ENCODE measurements at places on chromosomes 3 and 15. TPM values are rescaled to one million over a fixed set of nuclear protein-coding genes. Genes with fewer than 3 reads are reported as not detected.

The BTD gene
- polyA plus RNA-seq, result 21.4 TPM

The CLDN1 gene
- polyA plus RNA-seq, result 15.8 TPM

The PRICKLE2 gene
- polyA plus RNA-seq, result 22.4 TPM

The OCA2 gene
- 0.30 TPM for polyA plus RNA-seq

The TUBGCP5 gene
- polyA plus RNA-seq, result 11.3 TPM

The RHCG gene
- 0.13 TPM for polyA plus RNA-seq

The ACVR2B gene
- polyA plus RNA-seq, result 1.4 TPM

GRCh38 chr15:39747326-39747725 lies 35.3 kb downstream of the FSIP1 start:
- DNase-seq, result no peak

- DNase-seq, result no peak
Measured at GRCh38 chr3:52399593-52399992, 45.3 kb downstream of the SEMA3G start.

DNA sequence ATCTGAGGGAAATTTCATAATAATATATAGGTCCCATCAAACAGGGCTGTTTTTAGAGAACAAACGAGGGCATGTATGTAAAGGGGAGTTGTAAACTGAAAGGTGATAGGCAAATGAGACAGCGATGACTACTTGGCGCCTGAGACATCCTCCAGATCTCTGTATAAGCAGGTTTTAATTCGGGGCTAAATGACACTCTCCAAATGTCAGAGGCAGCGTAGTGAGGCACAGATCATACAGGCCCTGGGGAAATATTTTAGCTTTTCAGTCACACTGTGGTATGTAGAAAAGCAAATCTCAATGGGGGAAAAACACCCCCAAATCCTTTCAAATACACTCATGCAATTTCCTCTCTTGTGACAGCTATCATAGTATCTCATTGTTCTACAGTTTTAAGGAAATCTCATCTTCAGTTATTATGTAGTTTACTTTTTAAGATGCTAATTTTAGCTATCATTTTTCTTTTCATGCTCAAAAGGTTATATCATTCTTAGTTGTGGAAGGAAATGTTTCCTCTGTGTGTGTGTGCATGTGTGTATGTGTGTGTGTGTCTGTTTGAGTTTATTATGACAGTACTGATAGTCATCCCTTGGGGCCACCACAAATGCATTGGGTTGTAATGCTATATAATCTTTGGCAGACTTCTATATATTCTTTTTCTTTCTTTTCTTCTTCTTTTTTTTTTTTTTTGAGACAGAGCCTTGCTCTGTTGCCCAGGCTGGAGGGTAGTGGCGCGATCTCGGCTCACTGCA lies 1.1 kb downstream of the TPRG1 start:
- DNase-seq, result no peak

- no peak for DNase-seq
Measured at GRCh38 chr15:31361764-31362515, 35.3 kb downstream of the KLF13 start.

DNA sequence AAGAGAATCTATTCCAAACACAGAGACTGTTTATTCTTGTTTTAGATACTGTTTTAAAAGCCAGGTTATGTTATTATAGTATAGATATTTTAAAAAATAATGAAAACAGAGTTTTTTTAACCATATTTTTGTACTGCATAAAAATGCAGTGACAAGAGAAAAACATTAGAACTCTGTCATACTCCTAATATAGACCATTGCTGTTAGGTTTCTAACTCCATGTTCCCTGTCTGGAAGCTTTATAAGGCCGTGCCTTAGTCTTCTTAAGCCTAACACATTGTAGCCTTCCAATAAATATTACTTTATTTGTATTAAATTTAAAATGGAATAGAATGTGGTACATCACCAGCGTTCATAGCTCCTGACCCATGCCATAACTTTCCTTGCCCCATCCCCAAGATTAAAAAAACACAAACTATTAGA lies 53.2 kb downstream of the MBNL1 start:
- no peak for DNase-seq

GRCh38 chr15:52010633-52011595 lies 8.1 kb upstream of the MAPK6 start:
- DNase-seq, result no peak

DNA sequence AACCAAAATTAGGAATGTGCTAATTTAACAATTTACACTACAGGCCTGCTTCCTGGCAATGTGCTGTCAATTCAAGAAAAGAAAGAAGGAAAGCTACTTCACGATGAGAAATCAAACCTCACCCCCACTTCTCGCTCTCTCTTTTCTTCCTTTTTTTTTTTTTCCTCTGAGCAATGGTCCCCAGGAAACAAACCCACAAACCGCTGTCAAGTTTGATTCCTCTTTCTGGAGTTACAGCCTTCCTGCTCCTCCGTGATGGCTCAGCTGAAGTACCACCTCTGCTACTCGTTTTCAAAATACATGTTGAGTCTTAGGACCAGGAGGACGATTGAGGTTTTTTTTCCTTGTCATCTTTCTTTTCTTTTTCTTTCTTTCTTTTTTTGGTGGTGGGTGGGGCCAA lies 3.4 kb upstream of the TRIM71 start:
- no peak for DNase-seq

GRCh38 chr15:29532296-29532695 lies 262.7 kb upstream of the NSMCE3 start:
- no peak for DNase-seq

GRCh38 chr3:66372681-66373350 lies 128.0 kb downstream of the LRIG1 start:
- no peak for DNase-seq

DNA sequence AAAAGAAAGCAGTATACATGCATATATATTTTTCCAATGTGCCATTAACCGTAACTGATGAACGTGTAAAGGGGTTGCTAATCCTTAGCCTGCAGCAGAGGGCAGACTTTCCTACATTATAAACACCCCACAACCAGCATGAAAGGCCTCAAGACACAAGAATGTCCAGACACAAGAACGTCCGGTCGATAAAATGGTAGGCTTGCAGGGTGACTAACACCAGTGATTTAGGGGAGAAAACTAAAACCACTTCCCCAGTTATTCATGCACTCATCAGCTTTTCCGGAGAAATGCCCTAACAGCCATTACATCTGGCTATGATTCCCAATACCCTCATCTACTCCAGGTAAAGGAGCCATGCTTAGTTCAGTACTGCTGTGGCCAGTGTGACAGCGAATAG lies 57.4 kb downstream of the LRTM1 start:
- no peak for DNase-seq

GRCh38 chr3:191484461-191484860 lies 23.5 kb downstream of the PYDC2 start:
- no peak for DNase-seq

- DNase-seq, result no peak
Measured at GRCh38 chr15:71043373-71043772, 71.9 kb upstream of the THSD4 start.

GRCh38 chr3:132342183-132342582 lies 25.0 kb downstream of the ACP3 start:
- DNase-seq, result no peak

- no peak for DNase-seq
Measured at GRCh38 chr3:5725801-5726200, 538.3 kb downstream of the EDEM1 start.

DNA sequence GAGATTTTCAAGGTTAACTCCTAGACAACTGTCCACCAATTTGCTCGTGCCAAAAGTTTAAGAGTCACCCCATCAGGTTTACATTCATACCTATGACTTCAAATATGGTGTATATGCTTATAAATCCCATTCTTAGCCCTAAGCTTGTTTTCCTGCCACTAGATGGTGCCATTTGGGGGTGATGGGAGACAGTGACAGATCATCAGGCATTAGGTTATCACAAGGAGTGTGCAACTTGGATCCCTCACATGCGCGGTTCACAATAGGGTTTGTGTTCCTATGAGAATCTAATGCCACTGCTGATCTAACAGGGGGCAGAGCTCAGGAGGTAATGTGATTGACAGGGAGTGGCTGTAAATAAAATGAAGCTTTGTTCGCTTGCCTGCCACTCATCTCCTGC lies 182.7 kb downstream of the CNTN6 start:
- DNase-seq, result no peak

DNA sequence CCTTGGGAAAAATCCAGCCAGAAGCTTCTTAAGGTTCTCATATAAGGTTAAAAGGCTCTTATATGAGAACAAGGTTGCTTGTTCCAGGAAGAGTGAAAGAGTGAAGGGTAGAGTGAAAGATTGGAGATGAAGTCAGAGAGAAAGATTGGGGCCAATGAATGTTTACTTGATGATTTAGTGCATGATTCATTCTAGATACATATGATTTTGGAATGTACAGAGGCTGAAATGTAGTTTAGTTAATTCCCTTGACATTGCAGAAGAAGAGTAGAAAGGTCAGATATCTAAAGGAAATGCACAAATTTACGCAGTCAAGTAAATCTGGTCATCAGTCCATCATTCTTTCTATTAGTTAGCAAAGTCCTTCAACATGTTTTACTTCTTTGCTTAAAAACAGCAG lies 619.8 kb upstream of the ZNF717 start:
- DNase-seq, result no peak

DNA sequence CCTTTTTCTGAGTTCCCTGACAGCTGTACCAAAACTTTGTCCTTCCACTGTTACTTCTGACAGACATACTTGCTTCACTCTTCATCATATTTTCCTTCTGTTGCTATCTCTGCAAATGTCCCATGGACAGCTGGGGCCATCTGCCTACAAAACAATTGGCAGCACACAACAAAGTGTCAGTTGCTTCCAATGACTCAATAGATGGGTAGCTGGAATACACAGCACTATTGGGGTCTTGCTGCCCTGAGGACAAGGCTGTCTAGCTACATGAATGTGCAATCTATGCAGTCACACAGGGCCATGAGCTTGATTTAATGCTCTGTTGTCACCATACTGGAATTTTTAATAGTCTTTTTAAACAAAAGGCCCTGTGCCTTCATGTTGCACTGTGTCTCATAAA lies 192.8 kb downstream of the DTWD1 start:
- DNase-seq, result no peak

DNA sequence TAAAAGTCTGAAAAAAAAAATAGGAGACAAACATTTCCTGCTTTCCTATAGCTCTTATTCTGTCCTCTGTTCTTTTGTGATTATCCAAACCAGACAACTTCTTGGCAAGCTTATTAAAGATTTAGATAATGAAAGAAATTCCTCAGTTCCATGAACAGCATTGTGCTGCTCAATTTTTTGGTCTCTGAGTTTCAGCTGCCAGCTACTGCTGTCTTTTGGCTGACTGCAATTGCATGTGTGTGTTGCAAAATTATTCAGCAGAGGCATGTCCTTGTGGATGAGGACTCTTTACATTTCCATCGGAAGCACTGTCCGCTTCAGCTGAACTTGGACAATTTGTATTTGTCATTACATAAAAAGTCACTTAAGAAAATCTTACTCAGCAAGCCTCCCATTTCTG lies 397.3 kb upstream of the RASGRP1 start:
- DNase-seq, result no peak

DNA sequence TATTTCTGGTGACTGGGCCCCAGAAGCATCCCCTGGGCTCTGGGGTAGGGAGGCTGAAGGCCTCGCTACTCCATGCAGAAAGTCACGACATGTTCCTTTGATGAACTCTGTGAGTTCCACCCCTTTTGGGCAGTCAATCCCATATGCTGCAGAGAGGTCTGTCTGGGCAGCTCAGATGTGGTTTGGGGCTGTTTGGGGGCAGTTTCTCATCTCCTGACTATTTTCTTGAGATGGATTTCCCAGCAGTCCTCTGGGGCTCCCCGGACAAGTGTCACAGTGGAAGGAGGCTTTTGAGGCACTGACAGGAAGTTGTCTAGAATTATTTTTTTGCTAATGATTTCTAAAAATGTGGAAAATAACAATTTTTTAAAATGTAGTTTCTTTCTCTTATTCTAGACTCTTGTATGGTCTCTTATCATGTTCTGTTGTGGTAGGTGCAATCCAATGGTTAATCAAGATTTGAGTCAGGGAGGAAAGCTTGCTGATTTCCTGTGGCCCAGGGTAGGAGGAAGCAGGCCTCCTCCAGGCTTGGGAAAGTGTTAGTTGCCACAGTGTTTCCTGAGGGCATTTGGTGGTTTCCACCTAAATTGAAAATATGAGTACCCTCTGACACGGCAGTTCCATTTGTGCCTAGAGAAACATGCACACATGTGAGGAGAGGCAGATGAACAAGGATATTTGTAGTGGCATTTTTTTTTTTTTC lies 19.9 kb upstream of the TATDN2 start:
- DNase-seq, result no peak

DNA sequence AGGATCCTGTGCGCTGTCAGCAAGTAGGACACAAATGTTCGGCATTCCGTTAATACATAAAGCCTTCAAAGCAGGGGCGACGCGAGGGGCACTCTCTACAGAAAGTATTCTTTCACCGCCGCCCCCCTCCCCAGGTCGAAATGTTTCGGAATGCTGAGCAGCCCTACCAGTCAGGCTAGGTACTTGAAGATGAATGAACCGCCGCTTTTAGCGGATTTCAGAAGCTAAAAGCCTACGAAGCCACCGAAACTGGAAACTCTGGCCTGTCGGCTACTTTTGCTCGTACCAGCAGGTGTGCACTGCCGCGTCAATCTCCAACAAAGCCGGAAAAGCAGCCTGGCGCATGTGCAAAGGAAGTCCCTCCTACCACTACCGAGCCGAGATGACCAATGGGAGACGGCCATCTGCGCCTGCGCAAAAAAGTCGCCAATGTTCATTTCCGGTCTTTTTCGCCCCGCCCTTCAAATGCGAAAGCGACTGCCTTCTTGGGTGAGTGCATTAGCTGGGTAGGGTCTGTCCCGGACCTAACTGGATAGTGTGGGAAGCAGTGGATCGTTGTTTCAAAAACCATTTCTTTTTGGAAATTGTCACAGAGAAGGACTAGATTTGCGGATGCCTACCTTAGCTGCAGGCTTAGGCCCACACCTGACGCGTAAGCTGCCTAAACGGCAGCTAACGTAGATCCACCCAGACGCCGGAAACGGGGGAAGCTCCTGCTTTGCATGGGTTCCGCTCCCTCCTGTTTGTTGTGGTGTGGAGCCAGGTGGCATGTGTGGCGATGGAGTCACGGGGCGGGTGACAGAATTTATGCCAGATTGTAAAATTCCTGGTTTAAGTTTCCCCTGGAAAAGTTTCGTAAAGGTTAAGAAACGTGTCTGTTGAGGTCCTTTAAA lies at the start of gene WDR5B:
Gene WDR5B (minus strand): TSS at position 301 of the 893 bp plus-strand sequence. CDS start 534 bp downstream, outside the sequence.
- peak; percentile 98 for DNase-seq

GRCh38 chr15:101543431-101543830 lies 53.9 kb upstream of the PCSK6 start:
- no peak for DNase-seq

DNA sequence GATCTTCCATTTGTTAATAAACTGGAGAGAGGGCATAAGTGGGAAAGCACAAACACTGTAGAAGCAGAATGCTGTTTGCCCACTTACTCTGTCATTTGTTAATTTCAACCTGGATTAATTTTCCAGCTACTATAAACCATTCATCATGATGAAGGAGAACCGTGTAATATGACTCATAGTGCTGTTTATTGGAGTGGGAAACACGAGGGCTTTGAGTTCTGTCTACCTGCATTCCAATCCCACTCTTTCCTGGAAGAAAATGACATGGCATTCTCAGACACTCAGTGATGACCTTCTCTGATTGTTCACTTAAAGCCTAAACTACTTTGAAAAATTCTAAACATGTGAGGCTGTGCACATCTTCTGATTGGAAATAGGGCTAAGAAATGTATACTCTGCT lies 826.7 kb downstream of the AGBL1 start:
- DNase-seq, result no peak

GRCh38 chr3:190557296-190557695 lies 43.4 kb downstream of the IL1RAP start:
- DNase-seq, result no peak

GRCh38 chr3:79027593-79027992 lies 740.2 kb downstream of the ROBO1 start:
- no peak for DNase-seq

All from urinary bladder (tissue), 4 donors.